ENCODE measurements at places on chromosomes 16 and 17. TPM values are rescaled to one million over a fixed set of nuclear protein-coding genes. Genes with fewer than 3 reads are reported as not detected.

ENO3 gene
- 52.1 TPM for total RNA-seq

TMC7 gene
- 9.1 TPM for total RNA-seq

CACNG1 gene
- total RNA-seq, result not detected

CACNG4 gene
- total RNA-seq, result 13.9 TPM

CNTNAP4 gene
- total RNA-seq, result not detected
